ENCODE measurements at places on chromosomes 3 and 15.

DNA sequence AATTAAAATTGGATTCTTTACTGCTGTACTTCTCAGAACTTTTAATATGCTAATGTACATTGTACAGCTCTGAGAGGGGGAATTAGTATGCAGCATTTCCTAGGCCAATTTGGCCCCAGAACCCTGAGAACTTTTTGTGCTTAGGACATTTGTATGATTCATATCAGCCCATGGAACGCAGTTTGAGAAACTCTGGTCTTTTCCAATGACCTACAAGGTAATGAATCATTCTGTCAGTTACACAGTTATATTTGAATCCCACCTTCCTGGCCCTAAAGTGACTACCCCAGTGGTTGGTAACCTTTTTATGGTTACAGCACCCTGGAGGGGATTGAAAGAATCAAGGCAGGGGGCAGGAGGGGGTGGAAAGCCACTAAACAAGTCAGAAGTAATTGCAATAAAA lies 25.6 kb upstream of the KBTBD12 start:
- no peak for DNase-seq

GRCh38 chr15:37086120-37086519 lies 14.2 kb downstream of the MEIS2 start:
- no peak for DNase-seq

DNA sequence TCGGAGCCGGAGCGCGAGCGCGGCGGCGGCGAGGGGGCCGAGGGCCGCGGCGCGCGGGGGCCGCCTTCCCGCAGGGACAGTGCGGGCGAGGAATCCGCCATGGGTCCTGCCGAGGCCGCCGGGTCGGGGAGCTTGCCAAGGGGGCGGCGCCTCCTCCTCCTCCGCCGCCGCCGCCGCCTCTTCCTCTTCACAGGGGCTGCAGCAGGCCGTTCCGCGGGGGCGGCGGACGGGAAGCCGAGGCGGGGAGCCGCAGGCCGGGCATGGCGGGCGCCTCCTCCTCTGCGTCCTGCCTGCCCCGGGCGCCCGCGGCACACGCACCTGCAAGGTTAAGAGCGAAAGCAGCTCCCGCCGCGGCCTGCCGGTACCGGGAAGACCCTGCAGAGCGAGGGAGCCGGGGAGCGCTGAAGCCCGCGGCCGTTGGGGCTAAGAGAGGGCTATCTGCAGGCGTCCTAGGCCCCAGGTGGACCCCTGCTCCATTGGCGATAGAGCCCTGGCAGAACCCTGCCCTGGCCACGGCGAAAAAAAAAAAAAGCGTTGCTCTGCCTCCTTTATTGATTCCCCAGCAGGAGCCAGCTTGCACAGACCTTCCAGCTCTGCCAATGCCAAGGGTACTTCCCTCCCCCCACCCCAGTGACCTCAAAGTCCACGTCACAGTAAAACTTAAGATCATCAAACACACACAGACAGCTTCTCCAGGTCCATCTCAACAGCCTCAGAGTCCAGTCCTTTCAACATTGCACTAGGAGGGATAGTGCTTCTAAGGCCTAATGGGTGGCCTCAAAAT lies at the start of gene LYSMD2:
LYSMD2 (minus strand) TSS at position 134 of the 784 bp plus-strand sequence; CDS start at position 101, 33 bp downstream.
- DNase-seq, result no peak

- DNase-seq, result no peak
Measured at GRCh38 chr3:79354179-79354688, 413.6 kb downstream of the ROBO1 start.

GRCh38 chr15:38226608-38227266 lies 25.9 kb upstream of the SPRED1 start:
- DNase-seq, result peak; percentile 19

DNA sequence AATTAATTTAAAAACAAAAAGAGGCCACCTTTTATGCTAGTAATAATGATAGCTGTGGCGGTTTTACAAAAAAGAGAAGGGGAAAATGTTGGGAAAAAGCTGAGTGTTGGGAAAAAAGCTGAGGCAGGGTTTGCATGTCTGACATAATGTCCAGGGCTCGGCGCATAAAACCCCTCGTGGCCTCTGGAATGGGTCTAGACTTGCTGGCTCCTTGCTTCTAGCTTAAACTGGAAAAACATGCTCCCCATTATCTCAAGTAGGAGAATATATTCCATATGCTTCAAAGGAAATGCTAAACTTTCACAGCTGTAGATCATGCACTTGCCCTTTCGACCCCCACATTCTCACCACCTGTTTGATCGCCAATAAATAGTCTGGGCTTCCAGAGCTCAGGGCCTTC lies 53.0 kb downstream of the CYP19A1 start:
- no peak for DNase-seq

DNA sequence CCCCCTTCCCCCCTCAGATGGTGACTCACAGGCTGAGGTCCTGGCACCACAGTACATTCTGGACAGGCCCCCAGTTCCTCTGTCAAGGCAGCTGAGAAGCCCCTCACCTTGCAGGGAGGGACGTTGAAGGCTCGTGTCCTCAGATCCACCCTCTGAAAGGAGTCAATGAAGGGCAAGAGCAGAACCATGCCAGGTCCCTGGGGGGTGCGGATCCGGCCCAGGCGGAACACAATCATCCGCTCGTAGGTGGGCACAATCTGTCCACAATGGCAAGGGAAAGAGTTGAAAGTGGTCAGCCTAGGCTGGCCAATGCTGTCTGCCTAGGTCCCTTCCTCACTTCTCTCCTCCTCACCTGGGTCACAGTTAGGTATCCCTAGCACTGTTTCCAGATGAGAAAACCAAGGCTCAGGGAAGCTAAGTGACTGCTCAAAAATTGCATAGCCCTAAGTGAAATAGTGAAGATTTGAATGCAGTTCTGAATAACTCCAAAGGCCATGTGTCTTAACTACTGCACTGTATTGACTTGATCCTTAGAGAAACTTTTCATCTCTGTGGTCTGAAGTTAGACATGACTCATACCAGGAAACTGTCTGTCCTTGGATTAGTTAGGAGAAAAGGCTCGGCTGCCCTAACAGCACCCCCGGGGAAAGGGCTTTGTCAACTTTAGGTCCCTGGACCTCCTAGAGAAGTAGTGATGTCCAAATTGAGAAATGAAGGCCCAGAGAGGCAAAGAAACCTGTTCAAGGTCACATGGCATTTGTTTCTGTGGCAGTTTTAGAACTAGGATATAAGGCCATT lies 2.9 kb downstream of the STOML1 start:
- no peak for DNase-seq

DNA sequence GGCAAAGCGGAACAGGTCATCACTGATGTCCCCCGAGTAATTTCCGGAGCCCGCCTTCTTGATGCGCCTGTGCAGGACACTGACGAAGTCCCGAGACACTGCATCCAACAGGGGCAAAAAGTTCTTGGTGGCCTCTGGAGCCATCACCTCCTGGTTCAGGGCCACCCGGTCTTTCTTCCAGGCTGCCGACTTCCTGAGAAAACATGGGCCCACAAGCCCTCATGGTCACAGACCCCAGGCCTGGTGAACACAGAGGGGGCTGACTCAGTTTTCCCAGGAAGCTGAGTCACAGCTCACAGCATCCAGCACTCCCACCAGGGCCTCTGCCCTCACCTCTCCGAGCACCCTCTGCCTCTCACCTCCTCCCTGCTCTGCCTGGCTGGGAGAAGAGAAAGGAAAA lies 22.4 kb downstream of the CYP11A1 start:
- DNase-seq, result no peak

GRCh38 chr3:56342475-56342874 lies 125.8 kb downstream of the ERC2 start:
- no peak for DNase-seq

DNA sequence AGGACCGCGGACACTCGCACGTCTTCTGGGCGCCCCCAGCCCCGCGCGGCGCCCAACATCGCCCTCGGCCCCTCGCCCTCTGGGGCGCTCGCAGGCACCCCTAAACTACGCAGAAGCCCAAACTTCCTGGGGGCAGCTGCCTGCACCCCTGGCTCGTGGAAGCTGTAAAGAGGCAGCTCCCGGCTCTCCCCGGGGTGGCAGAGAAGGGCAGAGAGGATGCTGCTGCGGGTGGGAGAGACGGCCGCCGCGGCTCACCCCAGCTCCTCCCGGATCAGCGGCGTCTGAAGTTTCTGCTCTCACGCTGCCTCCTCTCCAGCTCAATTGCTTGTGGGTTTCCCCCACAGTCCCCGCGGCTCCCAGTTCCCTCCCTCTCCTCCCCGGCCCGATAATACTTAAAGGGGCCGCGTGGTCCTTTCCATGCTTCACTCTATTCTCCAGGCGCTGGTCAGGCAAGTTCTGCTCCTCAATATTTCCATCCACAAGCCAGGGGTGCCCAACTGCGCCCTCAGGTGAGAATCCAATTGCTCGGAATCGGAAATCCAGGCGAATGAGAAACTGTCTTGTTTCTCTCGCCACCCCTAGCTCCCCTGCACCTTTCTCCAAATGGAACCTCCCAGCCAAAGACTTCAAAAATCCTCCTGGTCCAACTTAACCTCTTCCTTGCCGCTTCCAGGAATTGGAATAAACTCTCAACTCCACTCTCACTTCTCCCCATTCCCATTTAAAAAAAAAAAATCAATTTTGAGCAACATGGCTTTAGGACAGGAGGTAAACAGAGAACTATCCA lies 748.5 kb downstream of the ROBO1 start:
- DNase-seq, result peak; percentile 78

GRCh38 chr3:64892671-64893309 lies 205.0 kb upstream of the ADAMTS9 start:
- DNase-seq, result no peak

DNA sequence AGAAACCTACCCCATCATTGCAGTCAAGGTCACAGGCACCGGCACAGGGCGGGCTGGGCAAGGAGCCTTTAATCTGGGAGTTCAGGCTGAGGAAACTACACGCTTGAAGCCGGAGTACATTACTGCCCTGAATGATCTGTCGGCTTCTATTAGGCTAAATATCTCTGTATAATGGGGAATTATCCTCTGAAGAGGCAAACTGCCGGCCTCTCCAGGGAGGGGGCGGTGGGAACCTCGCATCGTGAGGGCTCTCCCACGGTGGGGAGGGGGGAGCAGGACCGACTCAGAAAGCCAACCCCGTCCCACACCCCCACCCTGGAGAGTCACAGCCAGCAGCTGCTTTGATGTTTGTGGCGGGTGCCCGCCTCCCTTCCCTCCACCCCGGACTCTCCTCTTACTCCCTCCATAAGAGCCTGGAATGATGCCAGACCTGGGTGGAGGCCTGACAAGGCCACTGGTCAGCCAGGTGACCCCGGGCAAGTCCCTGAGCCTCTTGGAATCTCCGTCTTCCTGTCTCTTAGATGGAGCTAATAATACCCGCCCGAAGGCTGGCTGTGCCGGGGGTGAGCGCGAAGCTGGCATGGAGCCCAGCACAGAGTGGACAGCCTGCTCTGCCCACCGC lies 63.4 kb upstream of the LINGO1 start:
- DNase-seq, result no peak

DNA sequence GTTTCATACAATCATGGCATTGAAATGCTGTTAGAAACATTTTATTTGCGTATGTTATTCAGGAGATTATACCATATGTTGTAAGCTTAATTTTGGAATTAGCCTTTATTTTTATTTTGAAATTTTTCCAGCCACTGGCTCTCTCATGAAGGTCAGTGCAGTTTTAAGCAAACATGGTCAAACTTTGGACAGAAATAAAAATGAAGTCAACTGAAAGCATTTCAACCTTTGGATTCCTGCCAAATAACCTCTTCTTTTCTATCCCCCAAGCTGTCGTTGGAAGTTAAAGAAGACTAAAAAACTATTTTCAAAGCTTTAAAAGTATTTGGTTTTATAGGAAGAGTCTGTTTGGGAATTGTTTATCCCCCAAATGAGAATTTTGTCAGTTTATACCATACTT lies 846.6 kb downstream of the MCTP2 start:
- no peak for DNase-seq

DNA sequence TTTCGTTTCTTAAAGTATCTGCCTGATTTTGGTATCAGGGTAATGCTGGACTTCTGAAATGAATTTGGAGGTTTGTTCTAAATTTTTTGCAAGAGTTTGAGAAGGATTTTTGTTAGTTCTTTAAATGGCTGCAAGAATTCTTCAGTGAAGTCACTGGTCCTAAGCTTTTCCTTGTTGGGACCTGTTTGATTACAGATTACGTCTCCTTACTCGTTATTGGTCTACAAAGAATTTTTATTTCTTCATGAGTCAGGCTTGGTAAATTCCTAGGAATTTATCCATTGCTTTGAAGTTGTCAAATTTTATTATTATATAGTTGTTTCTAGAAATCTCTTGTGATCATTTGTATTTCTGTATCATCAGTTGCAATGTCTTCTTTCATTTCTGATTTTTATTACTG lies 196.0 kb downstream of the DPH6 start:
- no peak for DNase-seq

GRCh38 chr3:22450786-22451400 lies 699.9 kb upstream of the ZNF385D start:
- DNase-seq, result peak; percentile 3

- no peak for DNase-seq
Measured at GRCh38 chr15:78417754-78418630, 20.0 kb upstream of the IREB2 start.

- no peak for DNase-seq
Measured at GRCh38 chr3:43180027-43180426, 74.1 kb upstream of the POMGNT2 start.

All from AG09319 (cell line).